ENCODE measurements at places on chromosomes 2 and 18.

DNA sequence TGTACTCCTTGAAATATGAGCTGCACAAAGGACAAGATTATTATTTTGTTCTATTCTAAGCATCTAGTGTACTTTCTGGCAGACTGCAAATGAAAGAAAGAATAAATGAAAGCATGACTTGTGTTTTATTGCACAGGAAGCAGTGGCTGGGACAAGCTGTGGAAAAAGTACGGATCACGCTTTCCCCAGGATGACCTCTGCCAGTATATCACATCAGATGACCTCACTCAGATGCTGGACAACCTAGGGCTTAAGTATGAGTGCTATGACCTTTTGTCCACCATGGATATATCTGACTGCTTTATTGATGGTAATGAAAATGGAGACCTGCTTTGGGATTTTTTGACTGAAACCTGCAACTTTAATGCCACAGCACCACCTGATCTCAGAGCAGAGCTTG lies 49.4 kb downstream of the HNMT start:
- no peak for DNase-seq

- no peak for DNase-seq
Observed at GRCh38 chr18:76412010-76412817, 82.8 kb downstream of the ZNF516 start.

DNA sequence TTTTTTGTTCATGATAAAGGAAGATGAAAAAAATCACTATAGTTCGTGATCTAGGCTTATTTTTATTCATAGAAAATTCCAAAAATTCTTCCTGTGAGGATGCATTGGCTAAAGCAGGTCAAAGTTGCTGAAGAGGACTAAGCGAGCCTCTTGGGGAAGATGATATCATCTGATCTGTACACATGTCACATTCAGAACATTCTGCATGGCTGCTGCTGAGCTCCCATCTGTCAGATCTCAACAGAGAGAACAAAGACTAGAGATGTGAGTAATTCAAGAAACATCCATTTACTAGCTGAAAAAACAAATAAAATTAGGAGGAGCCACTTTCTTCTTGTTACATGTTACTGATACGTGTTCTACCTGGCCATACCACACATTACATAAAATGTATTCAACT lies 518.6 kb upstream of the FSIP2 start:
- no peak for DNase-seq

GRCh38 chr2:36771671-36772070 lies 75.2 kb downstream of the VIT start:
- DNase-seq, result no peak

GRCh38 chr2:224881846-224882245 lies 160.4 kb downstream of the DOCK10 start:
- no peak for DNase-seq

GRCh38 chr2:164145093-164145987 lies 409.5 kb upstream of the FIGN start:
- DNase-seq, result no peak

DNA sequence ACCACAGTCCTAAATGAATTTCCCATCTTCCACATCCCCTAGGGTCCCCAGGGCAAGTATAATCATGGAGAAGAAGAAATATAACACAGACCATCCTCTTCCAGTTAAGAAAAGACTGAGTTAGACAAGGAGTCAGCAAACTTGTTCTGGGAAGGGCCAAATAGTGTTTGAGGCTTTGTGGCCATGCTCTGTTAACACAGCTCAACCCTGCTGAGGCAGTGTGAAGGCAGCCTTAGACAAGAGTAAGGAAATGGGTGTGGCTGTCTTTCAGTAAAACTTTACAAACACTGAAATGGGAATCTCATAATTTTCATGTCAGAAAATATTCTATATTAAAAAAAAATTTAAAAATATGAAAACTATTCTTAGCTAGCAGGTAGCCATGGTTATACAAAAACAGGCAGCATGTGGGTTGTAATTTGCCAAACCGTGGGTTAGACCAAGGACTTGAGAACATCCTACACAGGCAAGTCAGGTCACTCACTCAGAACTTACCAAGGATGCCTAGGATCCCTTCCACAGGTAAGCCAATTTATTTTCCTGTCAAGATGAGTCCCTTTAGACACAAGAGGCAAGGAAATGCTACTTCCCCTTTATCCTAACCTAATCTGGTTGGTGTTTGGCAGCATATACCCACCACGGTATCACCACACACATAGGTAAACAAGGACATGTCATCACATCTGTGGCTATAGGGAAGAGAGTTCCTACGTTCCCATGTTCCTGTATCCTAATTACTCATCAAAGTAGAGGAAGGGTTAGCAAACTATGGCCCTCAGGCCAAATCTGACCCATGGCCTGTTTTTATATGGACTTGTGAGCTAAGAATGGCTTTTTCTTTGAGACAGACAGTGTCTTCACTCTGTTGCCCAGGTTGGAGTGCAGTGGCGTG lies 31.9 kb downstream of the C2orf74 start:
- DNase-seq, result no peak

GRCh38 chr2:17208511-17208910 lies 309.7 kb downstream of the RAD51AP2 start:
- DNase-seq, result no peak

DNA sequence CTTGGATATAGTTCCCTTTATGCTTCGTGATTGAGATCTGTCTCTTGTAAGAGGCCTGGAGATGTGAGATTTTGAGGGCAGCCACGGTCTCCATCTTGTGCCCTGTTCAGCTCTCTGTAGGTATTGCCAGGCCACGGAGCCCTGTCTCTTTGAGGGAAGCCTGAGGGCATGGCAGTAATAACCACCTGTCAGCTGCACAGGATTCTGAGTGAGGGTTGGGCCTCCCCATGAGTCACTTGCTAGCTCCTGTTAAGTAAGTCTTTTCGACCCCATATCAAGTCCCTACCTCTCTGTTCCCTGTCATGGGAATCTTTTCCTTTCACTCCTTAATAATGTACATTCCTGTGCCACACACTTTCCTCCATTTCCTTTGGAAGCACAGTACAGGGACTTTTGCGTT lies 20.4 kb downstream of the LYPD6B start:
- no peak for DNase-seq
